ENCODE measurements at places on chromosomes 1 and 21. TPM values are rescaled to one million over a fixed set of nuclear protein-coding genes. Genes with fewer than 3 reads are reported as not detected.

Gene PTGER3
- 6.3 TPM for total RNA-seq

Gene RPTN
- total RNA-seq = not detected

DNA sequence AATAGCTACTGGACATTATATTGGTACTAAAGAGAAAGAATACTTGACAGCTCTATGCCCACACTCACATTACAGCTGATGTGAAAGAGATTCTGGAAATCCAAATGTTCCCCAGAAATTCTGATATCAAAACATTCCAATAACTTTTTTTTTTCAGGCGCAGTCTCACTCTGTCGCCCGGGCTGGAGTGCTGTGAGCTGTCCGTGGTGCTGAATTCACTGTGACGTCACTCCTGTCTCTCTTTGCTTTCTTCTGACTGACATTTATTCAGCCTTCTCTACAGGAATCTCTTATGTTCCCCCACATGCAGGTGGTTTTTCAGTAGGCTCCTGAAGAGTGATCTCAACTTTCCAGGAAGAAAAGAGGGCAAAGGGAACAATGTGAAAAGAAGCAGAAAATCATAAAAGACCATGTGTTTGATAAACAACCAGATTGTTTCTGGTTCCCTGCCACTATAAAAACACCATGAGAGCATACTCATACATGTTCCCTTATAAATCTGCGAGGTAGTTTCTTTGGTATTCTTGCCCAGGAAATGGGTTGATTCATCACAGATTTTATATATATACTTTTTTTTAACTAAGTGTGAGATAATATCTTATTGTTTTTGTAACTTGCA lies 6.2 kb downstream of the S100A7A start:
- H3K36me3 ChIP-seq = no peaks in the 10 kb centered on the region
- no peaks in the 10 kb centered on the region for H3K4me1 ChIP-seq

- no peaks in the 10 kb centered on the region for H3K4me1 ChIP-seq
- H3K4me3 ChIP-seq = no peak overlapping the region
- no peak for DNase-seq
- H3K36me3 ChIP-seq = no peaks in the 10 kb centered on the region
- no peaks in the 10 kb centered on the region for H3K27me3 ChIP-seq
- H3K27ac ChIP-seq = no peak overlapping the region
These were observed 145.3 kb downstream of the S1PR1 start for GRCh38 chr1:101382135-101382534.

- H3K4me1 ChIP-seq = no peaks in the 10 kb centered on the region
- H3K27me3 ChIP-seq = no peaks in the 10 kb centered on the region
- no peaks in the 10 kb centered on the region for H3K36me3 ChIP-seq
- no peak overlapping the region for H3K4me3 ChIP-seq
These were observed 120.0 kb downstream of the S1PR1 start for GRCh38 chr1:101356604-101357443.
